ENCODE measurements at places on chromosomes 11 and 22. TPM values are rescaled to one million over a fixed set of nuclear protein-coding genes. Genes with fewer than 3 reads are reported as not detected.

Gene HBG1
- not detected for total RNA-seq

Gene C1QTNF4
- total RNA-seq = 2.5 TPM

- DNase-seq = no peak
Observed at GRCh38 chr11:47111318-47111804, 65.3 kb downstream of the ARFGAP2 start.

DNA sequence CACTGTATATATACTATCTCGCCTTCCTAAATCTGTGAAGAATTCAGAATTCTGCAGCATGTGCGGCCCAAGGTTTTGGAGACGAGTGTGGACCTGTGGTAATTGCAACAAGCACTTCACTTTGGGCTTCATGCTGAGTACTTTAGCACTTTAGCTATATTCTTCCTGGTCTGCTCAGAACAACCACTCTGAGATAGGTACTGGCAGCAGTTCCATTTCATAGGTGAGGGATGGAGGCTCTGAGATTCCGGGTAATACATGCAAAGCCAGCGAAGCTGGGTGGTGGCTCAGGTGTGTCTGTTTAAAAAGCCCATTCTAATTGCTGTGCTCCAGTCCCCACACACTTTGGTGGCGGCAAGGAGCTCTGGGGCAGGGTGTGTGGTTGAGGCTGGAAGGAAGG, 6.4 kb downstream of the ELF5 start:
- DNase-seq = no peak

DNA sequence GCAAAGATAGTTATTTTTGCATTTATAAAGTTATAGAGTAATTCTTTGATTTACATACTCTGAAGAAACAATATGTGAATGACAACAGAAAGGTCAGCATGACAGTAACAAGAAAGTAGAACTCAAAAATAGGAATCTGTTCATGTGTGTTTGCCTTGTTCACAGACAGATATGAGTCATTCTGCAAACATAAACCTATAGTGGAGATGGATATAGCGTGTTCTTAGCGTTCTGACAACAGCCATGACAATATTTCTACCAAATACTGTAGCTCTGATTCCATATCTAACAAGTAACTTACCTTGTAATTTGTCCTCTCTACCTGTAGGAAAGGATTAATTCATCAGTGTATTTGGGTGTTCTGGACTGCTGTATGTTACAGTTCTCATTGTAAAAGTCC, 208.5 kb upstream of the MTMR2 start:
- DNase-seq = no peak

- no peak for DNase-seq
Observed at GRCh38 chr11:32379719-32380118, 55.6 kb downstream of the WT1 start.

Measured in adrenal gland (tissue), 19 donors.